Activated CD4-positive, alpha-beta T cell treated with anti-CD3 and anti-CD28 coated beads, Interleukin-2, Interleukin-4, amounts not matched to agents 100 ng/mL and 50 ng/mL, durations not matched to agents 16 hours and 8 hours (primary cell): ENCODE measurements at places on chromosomes 2 and 18.

DNA sequence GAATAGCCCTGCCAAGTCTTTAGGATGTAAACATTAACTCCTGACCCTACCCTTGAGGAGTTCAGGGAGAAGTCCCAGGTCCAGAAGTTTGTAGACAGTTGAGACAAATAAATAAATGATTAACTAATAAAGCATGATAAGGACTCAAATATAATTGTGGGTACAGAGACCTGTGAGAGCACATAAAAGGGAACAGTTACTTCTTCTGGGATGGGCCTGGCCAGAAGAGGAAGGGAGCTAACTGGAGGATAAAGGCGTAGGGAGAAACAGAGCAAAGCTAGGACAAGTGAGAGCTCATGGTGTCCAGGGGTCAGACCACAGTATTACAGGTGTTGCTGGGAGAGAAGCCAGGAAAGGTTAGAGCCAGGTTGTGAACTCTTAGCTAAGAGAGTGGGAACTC is 3.0 kb downstream of the LCLAT1 start:
- no peak for DNase-seq

GRCh38 chr18:79448621-79449020 is 52.9 kb downstream of the NFATC1 start:
- no peak for DNase-seq

DNA sequence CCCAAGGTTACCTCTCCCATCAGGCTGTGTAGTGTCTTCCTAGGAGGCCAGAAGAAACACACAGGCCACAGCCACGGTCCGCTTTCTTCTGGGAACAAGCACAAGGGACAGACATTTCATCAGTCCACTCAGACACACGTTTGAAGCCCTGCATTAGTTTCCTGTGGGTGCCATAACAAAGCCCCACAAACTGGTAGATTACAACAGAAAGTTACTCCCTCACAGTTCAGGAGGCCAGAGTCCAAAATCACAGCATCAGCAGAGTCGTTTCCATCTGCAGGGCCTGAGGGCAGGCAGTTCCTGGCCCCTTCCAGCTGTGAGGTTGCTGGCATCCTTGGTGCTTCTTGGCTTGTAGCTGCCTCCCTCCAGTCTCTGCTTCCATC is 8.8 kb upstream of the PRLH start:
- no peak for DNase-seq

GRCh38 chr18:49400398-49401072 is 59.9 kb downstream of the DYM start:
- no peak for DNase-seq

GRCh38 chr2:156845806-156846558 is 409.8 kb downstream of the GPD2 start:
- DNase-seq: no peak

- no peak for DNase-seq
These were observed 133.6 kb upstream of the ERBB4 start for GRCh38 chr2:212672186-212672585.

- DNase-seq: no peak
These were observed 21.4 kb downstream of the CHMP1B start for GRCh38 chr18:11872479-11873136.

- DNase-seq: peak; percentile 66
These were observed 819 bp upstream of the MAP3K2 start for GRCh38 chr2:127388423-127389164.

- no peak for DNase-seq
These were observed 13.7 kb downstream of the MTERF4 start for GRCh38 chr2:241088376-241088775.
